ENCODE measurements at places on chromosomes 5 and 9. TPM values are rescaled to one million over a fixed set of nuclear protein-coding genes. Genes with fewer than 3 reads are reported as not detected.

The RASEF gene
- not detected for total RNA-seq

The NR2F1-AS1 gene
- total RNA-seq: 0.69 TPM

The HBEGF gene
- 18.5 TPM for total RNA-seq

The DDX4 gene
- total RNA-seq: not detected

The CDK9 gene
- total RNA-seq: 36.0 TPM

The CBY3 gene
- total RNA-seq: not detected

The ZFP2 gene
- 1.0 TPM for total RNA-seq

The WDR38 gene
- total RNA-seq: 0.22 TPM

- no peak for DNase-seq
Measured at GRCh38 chr5:81209869-81210493, 23.1 kb upstream of the CKMT2 start.

- DNase-seq: no peak
Measured at GRCh38 chr9:92381775-92382174, 22.6 kb downstream of the OGN start.

GRCh38 chr5:33363537-33363936, 77.2 kb upstream of the TARS1 start:
- DNase-seq: no peak

- no peak for DNase-seq
Measured at GRCh38 chr5:152136321-152136720, 211.7 kb upstream of the GLRA1 start.

DNA sequence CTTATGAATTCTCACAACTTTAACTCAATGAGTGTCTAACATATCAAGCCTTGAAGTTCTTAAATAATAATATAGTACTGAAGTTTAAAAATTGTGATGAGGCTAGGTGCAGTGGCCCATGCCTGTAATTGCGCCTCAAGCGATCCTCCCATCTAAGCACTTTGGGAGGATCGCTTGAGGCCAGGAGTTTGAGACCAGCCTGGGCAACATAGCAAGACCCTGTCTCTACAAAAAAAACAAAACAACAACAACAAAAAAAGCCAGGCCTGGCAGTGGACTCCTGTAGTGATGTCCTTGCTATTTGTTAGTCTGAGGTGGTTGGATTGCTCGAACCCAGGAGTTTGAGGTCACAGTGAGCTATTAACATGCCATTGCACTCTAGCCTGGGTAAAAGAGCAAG, 98.4 kb downstream of the ADGRV1 start:
- no peak for DNase-seq

- DNase-seq: no peak
Measured at GRCh38 chr5:75720882-75721281, 3.6 kb upstream of the POC5 start.

- no peak for DNase-seq
Measured at GRCh38 chr9:134288746-134289145, 37.5 kb upstream of the RXRA start.

DNA sequence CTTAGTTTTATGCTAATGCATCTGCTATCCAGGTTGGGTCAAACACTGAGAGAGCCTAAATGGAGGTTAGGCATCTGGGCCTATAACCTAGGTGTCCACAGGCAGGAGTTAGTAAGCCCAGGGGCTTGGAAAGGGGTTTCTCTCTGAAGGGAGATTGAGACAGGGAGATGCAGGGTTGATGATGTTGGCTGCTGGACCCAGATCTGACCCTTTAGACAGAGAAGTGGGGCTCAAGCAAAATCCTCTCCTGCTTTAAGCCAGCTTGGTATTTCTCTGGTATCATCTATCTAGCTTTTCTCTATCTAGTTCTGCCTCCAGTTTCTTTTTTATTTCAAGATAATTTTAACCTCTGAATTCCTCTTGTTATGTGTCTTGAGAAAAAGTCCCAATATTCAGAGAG, 18.3 kb upstream of the ANKRD55 start:
- DNase-seq: no peak

DNA sequence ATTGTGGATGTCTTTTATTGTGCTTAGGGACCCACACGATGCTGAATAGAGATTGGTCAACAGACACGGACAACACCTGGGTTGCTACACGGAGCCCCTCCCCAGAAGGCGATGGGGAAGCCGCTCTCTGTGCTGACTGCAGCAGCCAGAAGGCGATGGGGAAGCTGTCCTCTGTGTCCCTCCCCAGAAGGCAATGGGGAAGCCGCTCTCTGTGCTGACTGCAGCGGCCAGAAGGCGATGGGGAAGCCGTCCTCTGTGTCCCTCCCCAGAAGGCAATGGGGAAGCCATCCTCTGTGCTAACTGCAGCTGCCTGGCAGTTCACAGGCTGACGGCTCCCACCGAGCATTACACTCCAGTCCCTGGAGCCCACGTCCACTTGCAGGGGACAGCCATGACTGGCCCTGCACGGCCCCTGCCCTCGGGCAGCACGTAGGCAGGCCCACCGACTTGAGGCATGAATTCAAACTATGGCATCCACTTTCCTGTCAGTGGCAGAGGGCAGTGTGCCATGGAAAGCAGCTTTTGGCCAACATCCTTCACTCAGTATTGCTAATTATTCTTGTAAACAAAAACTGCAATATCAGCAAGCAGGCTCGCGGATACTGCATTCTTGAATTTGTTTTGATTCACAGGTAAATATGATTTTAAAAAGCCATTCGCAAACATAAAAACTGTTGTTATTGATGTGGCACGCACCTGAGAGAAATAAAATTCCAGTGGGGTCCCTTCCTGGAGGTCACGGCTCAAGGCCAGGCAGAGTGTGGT, 48.1 kb upstream of the CLPTM1L start:
- DNase-seq: no peak

GRCh38 chr5:37730896-37731455, 108.9 kb downstream of the GDNF start:
- DNase-seq: no peak

DNA sequence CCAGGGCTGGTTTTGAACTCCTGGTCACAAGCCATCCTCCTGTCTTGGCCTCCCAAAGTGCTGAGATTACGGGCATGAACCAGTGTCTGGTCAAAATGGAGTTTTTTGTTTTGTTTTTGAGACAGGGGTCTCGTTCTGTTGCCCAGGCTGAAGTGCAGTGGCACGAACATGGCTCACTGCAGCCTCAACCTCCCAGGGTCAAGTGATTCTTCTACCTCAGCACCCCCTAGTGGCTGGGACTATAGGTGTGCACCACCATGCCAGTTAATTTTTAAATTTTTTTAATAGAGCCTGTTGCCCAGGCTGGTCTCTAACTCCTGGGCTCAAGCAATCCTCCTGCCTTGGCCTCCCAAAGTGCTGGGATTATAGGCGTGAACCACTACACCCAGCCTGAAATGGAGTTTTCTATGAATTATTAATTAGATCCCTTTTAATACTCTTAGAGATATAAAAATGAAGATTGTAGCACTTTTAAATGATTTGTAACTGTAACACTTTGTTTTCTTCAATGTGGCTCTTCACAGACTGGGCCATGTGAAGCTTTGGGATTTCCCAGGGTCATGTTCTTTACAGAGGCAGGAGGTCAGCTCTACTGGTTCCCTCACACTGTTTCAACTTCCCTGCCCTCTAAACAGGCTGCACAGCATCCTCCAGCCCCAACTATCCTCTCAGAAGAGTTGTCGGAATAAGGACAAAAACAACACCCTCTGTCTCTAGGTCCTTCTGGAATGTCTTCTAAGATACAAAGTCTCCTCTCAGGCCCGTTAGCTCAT, 32.7 kb upstream of the SPARC start:
- DNase-seq: peak; percentile 57

DNA sequence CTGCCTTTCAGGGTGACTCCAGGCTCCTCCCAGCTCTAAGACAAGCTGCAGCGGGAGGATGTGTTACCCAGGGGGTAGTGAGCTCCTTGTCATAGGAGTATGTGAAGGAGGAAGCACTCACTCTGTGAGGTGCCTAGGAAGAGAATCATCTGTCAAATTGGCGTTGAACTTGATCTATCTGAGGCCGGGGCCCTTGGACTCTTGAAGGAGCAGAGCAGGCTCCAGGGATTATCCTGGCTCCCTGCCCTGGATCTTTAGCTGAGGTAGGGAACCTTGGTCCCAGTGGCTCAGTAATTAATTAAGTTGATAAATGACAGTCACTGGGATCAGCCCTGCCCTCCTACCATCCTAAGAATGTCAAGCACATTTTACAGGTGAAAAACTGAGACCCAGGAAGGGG, 15.5 kb downstream of the ADGRD2 start:
- DNase-seq: no peak

DNA sequence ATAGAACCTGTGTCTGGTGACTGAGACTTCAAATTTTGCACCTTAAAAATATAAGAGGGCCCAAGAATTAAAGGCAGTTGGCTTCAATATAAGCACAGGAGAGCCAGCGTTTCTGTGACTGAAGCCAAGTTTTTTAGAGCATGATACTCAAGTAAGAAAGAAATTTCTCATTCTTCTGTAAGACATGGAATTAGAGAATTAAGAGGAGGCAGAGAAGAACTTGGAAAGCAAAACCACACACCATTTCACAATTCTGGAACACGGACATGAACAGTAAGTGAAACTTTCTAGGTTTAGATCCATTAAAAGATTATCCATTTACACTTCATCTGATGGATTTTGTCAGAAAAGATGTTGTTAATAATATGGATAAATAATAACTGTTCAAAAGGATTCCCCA, 8.9 kb upstream of the AGXT2 start:
- no peak for DNase-seq

GRCh38 chr5:171858303-171858702, 72.7 kb downstream of the SMIM23 start:
- no peak for DNase-seq

DNA sequence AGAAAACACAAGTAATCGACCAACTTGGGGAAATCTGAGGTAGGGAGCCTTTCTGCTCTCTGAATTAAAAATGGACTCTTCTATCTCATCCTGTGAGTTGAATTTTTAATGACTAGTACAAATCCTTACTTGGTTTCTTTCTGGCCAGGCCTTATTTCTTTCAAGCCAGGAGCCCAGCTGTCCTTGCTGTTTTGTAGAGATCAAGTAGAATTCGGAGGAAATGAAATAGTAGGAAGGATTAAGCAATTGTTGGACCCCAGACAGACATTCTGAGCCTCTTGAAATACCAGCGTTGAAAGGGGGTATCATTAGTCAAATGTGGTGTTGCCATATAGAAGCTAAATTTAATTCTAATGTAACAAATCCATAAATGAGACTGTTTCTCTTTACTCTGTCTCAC, 53.7 kb upstream of the SMIM15 start:
- no peak for DNase-seq

- DNase-seq: no peak
Measured at GRCh38 chr9:5610491-5610890, 18.4 kb upstream of the RIC1 start.

GRCh38 chr9:7079051-7079450, 321.3 kb downstream of the KDM4C start:
- DNase-seq: no peak

DNA sequence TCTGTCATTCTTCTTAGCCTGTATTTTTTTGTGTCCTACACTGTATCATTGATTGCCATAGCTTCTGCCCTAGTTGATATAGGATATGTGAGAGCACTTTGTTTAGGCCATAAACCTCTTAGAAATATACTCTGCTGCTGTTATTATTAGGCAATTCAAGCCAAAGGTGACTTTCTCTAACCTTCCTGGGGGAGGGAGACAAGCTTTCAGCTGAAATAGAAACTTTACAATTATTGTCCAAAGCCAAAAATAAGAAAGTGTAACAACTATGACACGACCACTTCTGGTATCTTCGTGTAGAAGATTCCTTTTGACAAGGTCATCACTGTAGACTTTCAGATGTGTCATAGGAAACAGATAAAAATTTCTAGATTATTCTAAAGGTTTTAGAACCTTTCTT, 12.2 kb upstream of the CSNK1A1 start:
- DNase-seq: no peak

- DNase-seq: no peak
Measured at GRCh38 chr9:37062336-37062735, 28.3 kb upstream of the PAX5 start.

DNA sequence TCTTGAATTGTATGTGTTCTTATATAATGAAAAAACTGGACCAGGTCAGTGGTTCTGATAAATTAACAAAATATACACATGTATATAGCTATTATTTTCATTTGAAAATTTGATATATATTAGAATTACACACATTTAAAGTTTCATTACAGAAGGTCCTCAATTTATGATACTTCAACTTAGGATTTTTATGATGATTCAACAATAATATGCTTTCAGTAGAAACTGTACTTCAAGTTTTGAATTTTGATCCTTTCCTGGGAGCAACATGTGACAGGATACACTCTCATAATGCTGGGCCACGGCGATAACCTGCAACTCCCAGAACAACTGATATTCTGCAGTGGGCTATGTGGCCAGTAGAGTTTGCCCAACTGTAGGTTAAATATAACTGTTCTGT, 344.7 kb downstream of the TAF11L14 start:
- no peak for DNase-seq

DNA sequence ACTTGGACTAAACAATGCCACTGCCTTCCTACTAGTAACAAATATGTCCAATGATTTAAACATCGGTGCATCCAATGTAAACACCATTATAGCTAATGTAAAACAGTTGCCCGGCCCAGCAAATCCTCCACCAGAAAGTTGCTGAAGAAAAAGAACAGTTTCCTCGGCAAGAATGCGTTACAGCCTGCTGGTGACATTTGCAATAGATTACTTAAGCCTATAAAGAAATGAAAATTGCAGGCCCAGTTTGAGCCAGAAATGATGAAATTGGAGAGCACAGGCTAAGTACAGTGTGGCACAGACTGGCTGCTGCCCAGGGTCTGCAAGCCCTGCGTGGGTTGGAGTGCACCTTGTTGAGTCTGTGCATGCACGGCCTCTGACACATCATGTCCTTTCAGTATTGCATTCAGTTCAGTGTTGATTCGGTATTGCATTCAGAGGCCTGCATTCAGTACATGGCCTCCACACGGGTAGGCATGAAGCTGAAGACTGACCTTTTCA, 406.0 kb upstream of the KLF4 start:
- DNase-seq: no peak

DNA sequence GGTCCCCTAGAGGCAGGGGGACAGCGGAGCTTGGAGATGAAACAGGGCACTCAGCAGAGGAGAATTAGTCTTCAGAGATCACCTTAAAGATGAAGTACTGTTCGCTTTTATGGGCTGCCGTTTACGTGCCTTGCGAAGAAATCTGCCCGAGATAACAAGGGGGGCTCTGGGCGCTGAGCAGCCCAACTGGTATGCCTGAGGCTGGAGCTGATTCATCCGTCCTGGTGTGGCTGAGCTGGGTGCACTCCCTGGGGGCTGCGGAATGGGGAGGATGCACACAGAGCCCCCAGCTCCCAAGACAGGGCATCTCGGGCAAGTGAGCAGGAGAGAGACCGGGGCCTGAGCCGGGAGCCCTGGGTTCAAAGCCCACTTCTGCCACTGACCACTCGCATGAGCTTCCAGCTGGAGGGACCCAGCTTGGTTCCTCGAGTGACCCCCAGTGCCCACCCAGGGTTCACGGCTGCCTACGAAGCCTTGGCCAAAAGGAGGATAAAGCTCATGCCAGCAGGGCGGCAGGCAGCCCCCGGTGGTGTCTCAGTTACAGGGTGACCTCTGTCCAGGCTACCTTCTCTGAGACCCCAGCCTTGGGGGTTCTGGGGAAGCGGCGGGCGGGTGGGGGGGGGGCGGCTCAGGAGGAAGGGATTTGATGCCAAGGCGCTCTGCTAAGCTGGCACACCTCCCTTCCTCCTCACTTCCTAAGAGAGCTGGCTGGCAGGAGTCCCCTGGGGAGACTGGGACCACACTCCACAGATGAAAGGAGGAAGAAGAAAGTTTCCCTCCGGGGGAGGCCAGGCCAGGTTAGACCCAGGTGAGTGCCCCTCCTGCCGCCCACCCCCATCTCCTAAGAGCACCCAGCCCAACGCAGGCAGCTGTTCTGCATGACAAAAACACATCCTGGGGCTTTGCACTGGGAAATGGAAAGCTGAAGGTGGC, 5.7 kb downstream of the FIBCD1 start:
- DNase-seq: no peak

Data from heart right ventricle (tissue), 16 donors.